ENCODE measurements at places on chromosomes 7 and 10.

GRCh38 chr10:30029872-30030256 is 29.5 kb downstream of the JCAD start:
- no peak for DNase-seq

- DNase-seq, result no peak
Measured at GRCh38 chr7:2856388-2857169, 12.5 kb upstream of the GNA12 start.

DNA sequence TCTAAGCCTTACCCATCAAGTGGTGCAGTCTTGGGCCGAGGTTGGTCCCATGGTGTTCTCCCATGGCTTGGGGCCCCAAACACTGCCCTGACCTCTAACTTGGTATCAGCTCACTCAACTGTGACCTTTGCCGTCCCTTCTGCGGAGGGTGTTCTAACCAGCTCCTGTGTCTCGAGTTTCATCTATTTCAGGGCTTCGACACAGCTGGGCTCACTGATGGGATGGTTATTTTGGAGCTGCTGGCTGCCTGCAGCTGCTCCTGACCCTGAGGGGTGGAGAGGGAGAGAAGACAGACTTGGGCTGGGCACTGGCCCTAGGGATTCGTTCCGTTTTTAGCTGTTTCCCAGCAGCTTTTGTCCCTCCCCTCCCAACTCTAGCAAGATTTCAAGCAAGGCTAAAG is 86.9 kb downstream of the NEURL1 start:
- DNase-seq, result no peak

GRCh38 chr10:55668326-55668922 is 692.6 kb downstream of the ZWINT start:
- DNase-seq, result no peak

GRCh38 chr10:62815381-62816075 is 638 bp downstream of the EGR2 start:
- peak; percentile 90 for DNase-seq

GRCh38 chr7:25206765-25207164 is 21.5 kb downstream of the NPVF start:
- DNase-seq, result no peak

DNA sequence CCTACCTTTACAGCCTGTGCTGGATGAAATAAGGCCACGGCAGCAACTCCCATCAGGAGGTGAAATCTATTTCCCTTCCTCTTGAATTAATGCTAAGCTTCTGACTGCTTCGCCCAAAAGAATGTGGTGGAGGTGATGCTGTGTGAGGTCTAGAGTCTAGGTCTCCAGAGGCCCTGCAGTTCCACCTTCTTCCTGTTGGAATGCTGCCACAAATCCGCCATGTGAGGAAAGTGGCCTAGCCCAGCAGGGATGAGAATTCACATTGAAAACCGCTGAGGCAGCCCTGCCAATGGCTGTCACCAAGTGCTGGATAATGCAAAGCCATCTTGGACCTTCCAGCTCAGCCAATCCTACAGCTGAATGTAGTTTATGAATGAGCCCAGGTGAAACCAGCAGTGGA is 28.0 kb downstream of the RHOBTB1 start:
- DNase-seq, result no peak

- DNase-seq, result no peak
Measured at GRCh38 chr10:125802739-125803138, 20.3 kb downstream of the UROS start.

DNA sequence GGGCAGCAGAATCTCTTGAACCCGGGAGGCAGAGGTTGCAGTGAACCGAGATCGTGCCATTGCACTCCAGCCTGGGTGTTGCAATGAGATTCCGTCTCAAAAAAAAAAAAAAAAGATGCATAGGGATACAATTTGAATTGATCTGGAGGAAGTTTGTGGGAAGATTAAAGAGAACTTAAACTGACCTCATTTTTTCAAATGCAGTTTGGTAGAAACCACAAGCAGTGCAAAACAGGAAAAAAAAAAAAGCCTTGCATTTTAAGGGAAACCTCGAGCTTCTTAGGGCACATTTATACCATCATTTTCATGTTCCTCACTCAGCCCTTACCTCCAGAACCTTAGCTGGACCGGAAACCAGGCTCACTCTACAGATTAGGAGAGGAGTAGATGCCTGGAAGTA is 2.8 kb downstream of the KCTD7 start:
- DNase-seq, result no peak

- DNase-seq, result no peak
Measured at GRCh38 chr10:60425392-60426110, 35.9 kb upstream of the ANK3 start.

- DNase-seq, result no peak
Measured at GRCh38 chr10:96072674-96073073, 29.3 kb downstream of the CCNJ start.

DNA sequence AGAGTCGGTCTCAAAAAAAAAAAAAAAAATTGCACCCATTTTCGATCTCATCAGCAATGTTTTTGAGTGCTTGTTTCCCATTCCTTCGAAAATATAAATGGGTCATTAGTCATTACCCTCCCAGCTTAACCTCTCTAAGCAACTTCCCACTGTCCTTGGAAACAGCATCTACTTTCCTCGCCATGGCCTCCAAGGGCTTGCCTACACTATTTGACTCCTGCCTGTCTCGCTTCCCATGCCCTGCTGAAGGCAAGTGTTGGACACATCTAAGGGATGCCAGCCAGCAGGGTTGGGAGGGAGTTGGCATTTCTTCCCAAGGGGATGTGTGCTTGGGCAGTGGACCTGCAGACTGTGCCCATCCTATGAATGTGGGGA is 12.7 kb upstream of the RHBDD2 start:
- DNase-seq, result no peak

GRCh38 chr7:37476881-37477450 is 28.3 kb upstream of the ELMO1 start:
- DNase-seq, result no peak

DNA sequence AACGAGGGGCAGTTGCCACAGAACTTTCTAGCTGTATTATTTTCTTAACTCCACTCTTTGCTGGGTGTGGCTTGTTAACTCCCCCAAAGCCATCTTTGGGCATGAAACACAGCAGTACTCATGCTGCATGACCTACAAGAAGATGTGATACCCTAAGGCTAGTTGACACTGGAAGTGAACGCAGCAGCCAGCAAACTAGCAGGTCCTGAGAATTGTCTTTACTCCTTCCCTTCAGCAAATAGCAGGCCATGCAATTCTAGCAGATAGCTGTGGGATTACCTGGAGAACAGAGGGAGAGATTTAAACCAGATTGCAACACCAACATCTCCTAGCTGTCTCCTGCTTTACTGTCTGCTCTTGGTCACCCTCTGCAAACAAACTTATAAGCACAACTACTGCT is 688.0 kb upstream of the ZWINT start:
- no peak for DNase-seq

- DNase-seq, result no peak
Measured at GRCh38 chr10:11822026-11822756, 965 bp upstream of the PROSER2 start.

GRCh38 chr7:92634924-92635519 is 44.8 kb upstream of the FAM133B start:
- no peak for DNase-seq

- peak; percentile 93 for DNase-seq
Measured at GRCh38 chr10:114632869-114633715, 25.0 kb downstream of the ABLIM1 start.

- no peak for DNase-seq
Measured at GRCh38 chr7:55246171-55246570, 119.0 kb upstream of the LANCL2 start.

DNA sequence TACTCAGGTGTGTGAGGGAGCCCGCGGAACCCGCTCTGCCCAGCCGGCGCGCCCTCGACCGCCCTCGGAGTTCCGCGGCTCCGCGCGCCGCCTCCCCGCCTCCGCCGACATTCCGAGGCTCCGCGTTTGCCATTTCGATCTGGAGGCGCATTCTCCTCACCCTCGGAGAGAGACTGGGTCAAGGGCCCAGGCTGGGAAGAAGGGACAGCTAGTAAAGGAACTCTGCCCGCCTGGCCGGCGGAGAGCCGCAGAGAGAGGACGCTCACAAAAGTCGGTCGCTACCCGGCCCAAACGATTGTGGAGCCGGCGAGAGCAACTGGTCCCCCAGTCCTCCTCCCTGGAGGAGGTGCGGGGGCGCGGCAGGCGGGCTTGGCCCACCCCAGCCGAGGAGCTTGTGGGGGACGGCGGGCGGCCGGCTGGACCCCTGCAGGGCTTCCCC is 74.5 kb upstream of the LEP start:
- peak; percentile 91 for DNase-seq

DNA sequence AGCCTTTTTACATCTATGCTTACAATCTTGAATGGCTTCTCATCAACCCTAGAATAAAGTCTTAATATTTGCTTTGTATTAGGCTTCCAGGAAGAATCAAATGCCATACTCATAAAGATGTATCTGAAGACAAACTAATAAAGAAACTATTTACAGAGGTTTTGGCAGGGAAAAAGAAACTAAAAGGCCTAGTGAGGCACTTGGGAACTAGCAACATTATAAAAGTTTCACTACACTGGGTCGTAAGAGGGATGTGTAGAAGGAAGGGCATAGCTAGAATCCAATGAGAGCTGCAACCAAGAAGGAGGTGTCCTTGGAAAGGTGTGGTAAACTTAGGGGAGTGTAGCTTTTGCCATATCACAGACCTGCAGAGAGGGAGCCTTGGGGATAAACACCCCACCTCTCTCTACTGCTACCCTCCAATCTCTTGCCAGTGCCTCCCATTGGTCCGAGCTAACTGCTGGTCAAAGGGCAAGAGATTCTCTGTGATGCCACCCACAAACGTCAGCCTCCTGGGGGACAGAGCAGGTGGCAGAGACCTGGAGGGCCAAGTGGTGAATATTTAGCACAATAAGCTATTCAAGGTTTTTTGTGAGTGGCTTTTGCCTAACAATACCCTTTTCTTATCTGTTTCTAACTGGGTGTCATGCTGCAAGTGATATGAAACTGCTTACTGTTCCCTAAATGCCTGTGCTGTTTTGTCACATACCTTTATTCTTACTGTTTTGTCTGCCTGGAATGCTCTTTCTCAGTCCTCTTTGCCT is 60.7 kb downstream of the CPED1 start:
- no peak for DNase-seq

DNA sequence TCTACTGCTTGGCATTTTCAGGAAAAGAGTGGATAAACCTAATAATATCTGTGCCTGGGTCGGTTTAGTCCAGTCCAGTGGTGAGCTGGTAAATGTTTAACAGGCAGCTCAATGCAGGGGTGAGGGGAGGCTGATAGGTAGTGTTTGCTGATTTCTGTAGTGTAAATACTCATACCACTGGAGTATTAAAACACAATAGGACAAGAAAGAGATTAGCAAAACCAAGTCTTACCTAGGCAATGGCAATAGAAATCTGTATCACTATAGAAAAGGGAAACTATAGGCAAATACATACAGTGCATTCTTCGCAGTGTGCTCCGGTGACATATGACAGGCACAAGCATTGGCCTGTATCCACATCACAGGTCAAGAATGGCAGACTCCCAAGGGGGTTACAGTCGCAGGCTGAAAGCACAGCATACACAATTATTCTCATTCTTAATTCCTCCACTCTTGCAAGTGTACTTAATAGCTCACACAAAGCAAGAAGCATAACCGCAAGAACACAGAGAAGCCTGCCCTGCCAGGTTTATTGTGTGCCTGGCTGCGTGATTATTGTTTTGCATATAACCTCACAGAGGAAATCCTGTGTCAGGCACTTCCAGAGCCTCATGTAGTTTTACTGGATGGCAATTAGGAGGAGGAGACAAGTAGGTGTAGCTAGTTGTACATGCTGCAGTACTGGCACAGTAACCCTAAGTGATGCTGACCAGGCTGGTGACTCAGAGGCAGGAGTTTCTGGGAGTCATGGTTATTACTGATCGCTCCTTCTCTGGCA is 35.0 kb downstream of the LAMB4 start:
- DNase-seq, result peak; percentile 86

- DNase-seq, result no peak
Measured at GRCh38 chr10:47058032-47058702, 146.9 kb downstream of the PTPN20 start.

DNA sequence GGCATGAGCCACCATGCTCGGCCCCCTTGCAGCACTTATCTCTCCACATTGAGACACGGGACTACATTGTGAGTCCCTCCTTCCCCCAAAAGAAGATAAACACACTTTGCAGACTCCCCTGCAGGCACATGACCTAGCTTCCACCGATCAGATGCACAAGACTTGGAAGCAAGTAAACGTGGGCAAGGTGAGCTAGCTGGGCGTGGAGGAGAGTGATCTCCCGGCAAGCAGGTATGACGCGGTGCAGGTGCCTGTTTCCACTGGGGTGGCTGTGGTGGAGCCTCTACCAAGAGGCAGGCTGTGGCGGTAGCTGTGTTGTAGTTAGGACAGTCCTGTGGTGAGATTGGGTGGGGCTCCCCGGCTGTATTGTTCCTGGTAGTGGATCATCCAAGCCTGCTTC is 7.7 kb upstream of the COMTD1 start:
- no peak for DNase-seq

DNA sequence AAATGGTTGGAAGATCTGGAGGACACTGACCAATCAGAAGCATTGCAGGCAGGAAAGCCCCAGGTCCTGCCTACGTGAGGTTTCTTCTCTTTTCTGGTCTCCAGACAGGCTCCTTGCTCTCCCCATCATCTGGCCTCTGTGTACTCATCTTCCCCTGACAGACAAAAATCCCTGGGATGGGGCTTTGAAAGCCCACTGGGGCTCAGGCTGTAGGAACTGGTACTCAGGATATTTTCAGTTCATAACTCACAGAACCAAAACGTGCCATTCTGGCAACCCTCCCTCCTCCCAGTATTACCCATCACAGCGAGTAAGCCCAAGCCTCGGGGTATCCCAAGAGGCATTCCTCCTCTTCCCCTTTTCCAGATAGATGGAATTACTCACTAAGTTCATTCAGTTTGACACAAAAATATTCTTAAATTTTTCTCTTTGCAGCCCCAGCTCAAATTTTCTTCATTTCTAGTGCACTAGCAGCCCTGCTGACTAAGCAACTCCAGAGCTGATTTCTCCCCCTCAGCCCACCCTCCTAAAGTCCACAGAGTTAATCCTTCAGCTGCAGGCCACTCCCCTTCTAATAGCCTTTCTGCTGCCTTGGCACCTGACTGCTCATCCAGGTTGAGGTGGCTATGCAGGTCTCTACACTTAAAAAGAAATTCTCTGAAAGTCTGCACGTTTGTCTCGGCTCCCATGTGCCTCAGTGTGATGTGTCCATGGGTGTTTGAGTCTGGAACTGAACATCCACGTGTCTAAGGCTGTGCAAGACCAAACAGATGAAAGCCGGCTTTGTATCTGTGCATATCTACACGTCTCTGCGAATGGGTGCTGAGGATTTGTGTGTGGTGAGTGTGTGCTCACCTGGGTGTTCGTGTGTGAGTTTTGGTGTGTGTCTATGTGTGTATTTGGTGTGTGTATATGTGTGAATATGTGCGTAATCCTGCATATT is 331.4 kb downstream of the CCSER2 start:
- DNase-seq, result no peak

DNA sequence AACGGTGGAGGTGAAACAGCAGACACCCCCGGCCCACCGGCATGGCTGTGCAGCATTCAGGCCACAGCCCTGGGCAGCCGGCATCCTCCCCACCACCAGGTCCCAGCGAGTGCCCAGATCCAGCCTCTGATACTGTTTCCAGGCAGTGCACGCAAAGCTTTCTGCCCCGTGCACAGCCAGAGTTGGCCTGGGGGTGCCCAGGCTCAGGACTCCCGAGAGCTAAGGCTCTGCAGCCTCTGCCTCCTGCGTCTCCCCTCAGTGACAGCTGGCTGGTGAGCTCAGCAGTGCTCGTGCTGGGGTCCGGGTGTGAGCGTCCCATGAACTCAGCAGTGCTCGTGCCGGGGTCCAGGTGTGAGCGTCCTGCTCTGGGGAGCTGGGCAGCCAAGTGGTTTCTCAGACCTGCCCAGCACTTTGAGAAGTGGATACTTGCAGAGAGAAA is 65.4 kb downstream of the CFAP46 start:
- peak; percentile 37 for DNase-seq

- no peak for DNase-seq
Measured at GRCh38 chr10:57979956-57980355, 287.7 kb downstream of the IPMK start.

GRCh38 chr7:159172400-159172799 is 27.7 kb upstream of the VIPR2 start:
- no peak for DNase-seq

All from osteoblast (primary cell).